ENCODE measurements at places on chromosomes 16 and 17. TPM values are rescaled to one million over a fixed set of nuclear protein-coding genes. Genes with fewer than 3 reads are reported as not detected.

GRCh38 chr17:73719588-73720071 is 75.4 kb upstream of the SDK2 start:
- H3K27ac ChIP-seq = no peak overlapping the region
- no peak overlapping the region for H3K4me3 ChIP-seq
- no peaks in the 10 kb centered on the region for H3K36me3 ChIP-seq
- H3K4me1 ChIP-seq = no peaks in the 10 kb centered on the region
- peak; percentile 54 for DNase-seq

Gene LRRC75A
- total RNA-seq = 3.8 TPM

DNA sequence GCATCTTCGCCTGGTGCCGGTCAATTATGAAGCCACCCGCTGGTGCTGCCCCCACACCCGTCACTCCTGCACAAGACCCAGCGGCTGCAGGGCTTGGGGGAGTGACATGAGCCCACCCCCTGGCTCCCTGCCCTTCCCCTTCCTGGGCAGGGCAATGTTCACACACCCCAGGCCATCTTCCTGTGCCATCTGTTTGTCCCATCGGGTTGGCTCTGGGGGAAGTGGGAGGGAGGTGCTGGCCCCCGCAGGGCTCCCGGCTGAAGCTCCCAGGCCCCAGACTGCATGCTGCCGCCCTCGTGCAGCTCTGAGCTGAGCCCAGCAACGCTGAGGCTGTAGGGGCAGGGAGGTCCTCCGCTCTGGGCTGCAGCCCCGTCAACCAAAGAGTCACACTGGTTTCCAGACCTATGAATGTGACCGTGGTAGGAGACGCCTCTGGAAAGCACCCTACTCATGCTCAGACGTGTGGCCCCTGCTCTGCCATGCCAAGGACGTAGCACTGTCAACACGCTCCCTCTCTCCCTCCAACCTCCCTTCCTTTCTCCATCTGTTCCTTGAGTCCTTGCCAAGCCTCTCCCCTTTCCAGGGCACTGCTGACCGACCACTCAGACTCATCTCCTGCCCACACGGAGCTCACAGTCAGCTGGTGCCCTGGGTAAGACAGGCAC is 140.4 kb downstream of the ENGASE start:
- no peak overlapping the region for H3K27ac ChIP-seq
- H3K27me3 ChIP-seq = peaks cover 8% of the 10 kb centered on the region
- DNase-seq = peak; percentile 50
- no peaks in the 10 kb centered on the region for H3K36me3 ChIP-seq
- H3K4me1 ChIP-seq = no peaks in the 10 kb centered on the region

Gene CIAO3
- total RNA-seq = 28.2 TPM

Gene CBFA2T3
- 10.4 TPM for total RNA-seq

Gene MYADML2
- total RNA-seq = not detected

Gene SLC5A10
- total RNA-seq = not detected

DNA sequence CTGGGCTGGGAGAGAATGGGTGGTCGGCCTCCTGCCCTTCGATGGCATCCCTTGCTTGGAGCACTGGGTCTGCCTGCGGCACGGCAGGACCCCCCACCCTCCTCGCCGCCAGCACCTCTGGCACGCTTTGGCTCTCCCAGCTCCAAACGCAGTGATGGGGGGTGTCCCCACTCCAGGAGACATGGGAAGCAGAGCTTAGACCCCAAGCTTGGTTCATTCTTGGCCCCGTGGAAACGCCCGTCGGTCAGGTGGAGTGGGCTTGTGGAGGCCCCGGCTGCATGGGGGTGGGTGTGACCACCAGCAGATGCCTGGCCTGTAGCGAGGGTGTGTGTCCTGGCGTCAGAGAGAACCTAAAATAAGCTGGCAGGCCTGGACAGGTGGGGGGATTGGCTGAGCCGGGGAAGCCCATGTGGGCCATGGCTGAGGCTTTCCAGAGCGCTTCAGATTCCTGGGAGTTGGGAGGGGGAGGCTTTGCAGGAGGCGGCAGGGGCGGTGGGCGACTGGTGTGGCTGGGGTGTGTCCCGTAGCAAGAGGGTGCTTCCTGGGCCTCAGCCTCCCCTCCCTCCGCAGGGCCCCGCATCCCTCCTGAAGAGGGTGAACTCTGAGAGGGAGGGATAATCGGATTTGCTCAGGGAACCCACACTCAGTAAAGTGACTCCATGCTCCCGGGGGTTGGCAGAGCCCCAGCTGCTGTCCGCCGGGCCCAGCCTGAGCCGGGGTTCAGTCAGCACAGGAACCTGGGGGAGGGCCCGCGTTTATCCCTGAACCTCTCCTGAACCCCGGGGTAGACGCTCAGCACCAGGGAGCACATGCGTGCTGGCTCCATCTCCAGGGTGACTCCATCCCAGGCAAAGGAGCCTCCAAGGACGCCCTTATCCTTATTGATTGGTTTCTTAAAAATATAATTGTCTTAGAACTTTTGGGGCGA is 3.4 kb downstream of the CACNA1H start:
- no peaks in the 10 kb centered on the region for H3K36me3 ChIP-seq
- H3K4me1 ChIP-seq = no peaks in the 10 kb centered on the region
- DNase-seq = no peak
- H3K4me3 ChIP-seq = no peak overlapping the region

Gene PARD6A
- 3.8 TPM for total RNA-seq

- H3K4me3 ChIP-seq = no peak overlapping the region
- DNase-seq = no peak
- no peak overlapping the region for H3K27ac ChIP-seq
- H3K36me3 ChIP-seq = no peaks in the 10 kb centered on the region
- H3K4me1 ChIP-seq = no peaks in the 10 kb centered on the region
These were observed 29.7 kb downstream of the CMC2 start for GRCh38 chr16:80976946-80977345.

GRCh38 chr16:70604407-70605282 is 41.7 kb upstream of the IL34 start:
- H3K27me3 ChIP-seq = no peaks in the 10 kb centered on the region
- no peak overlapping the region for H3K27ac ChIP-seq
- no peak for DNase-seq
- no peaks in the 10 kb centered on the region for H3K4me1 ChIP-seq

Gene CNGB1
- total RNA-seq = not detected

GRCh38 chr17:42039794-42040763 is 10.3 kb downstream of the C17orf113 start:
- H3K27ac ChIP-seq = no peak overlapping the region
- peak; percentile 77 for DNase-seq
- H3K4me3 ChIP-seq = no peak overlapping the region
- H3K4me1 ChIP-seq = peaks cover 8% of the 10 kb centered on the region
- H3K36me3 ChIP-seq = no peaks in the 10 kb centered on the region

Measured in left lung (tissue), 14 donors.